Stromal cell of bone marrow (primary cell): ENCODE measurements at places on chromosomes 3 and 15.

DNA sequence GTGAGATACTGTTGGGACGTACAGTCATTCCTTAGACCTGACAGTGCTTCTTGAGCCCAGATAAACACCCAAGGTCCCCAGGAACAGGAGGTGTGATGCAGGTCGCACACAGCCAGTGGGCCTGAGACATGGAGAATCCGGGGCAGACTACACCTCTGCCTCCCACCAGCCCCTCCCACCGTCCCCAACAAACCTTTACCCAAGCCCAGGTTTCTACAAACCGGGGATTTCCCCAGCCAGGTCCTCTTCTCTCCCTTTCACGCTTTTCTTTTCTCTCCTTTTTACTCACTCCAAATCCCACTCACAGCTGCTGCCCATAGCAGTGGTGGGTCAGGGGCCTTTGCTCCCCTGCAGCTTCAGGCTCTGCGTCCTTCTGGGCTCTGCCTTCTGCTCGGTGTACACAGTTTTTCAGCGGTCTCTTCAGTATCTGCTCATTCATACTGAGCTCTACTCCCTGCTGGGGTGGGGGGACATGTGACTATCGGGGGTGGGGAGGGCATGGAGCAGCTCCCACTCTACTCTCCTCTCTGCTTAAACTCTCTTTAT is 4.8 kb upstream of the PCSK6 start:
- no peak for DNase-seq

- DNase-seq, result no peak
Observed at GRCh38 chr3:196198771-196199753, 12.1 kb downstream of the ZDHHC19 start.

DNA sequence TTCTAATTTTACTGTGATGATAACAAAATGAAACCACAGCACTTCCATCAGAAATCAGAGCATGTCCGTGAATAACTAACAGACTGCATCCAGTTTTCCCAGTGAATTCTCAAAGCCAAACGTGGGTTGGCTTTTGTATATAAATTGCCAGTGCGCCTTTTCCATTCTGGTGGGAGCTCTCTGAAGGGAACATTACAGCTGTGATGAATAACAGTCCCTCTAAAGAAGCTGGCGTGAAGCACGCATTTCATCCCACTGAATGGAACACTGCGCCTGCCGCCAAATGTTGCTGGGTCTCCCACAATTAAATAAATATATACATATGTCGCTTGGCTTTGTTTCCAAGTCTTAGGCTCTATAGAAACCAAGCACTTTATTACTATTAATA is 113.0 kb upstream of the PFN2 start:
- peak; percentile 40 for DNase-seq

DNA sequence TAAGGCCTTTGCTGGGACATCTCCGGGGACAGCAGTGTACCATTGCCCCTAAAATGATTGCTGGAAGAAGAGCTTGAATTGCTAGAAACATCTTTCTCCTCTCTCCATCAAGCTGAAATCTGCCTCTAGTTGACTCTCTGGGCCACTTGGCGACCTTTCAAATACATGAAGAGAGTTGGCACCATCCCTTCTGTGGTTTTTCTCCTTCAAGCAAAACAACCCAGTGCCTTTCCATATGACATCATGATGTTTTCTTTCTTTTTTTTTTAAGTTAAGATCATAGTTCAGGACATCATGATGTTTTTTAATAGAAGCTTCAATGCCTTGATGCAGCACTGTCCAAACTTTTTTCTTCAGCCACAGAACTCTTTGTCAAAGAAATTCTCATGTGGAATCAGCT is 144.0 kb upstream of the PTPRG start:
- peak; percentile 68 for DNase-seq

DNA sequence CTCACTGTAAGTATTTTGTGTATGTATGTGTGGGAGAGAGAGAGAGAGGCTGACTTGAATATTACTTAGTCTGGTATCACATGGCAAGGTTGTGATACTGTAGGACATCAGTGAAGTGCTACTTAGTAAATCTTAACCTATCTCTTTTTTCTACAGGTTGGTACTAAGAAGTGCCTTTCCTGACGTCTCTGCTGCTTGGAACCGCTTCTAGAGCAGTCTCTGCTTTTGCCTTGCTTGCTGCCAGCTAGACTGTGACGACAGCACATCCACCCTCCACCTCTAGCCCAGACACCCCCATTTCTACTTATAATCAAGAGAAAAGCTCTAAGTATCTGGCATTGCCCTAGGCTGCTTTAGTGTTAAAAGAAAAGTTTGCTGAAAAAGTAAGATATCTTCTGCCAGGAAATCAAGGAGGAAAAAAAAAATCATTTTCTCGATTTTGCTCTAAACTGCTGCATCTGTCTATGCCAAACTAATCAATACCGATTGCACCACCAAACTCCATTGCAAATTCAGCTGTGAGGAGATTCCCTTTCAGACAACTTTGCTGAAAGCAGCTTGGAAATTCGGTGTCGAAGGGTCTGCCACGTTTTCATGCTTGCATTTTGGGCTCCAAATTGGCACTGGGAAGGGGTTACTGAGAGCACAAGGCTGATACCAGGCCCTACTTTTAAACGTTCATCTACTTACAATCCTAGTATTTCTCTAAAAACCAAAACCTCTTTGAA is 30.7 kb downstream of the MBNL1 start:
- no peak for DNase-seq

GRCh38 chr15:62105266-62105665 is 38.5 kb downstream of the C2CD4A start:
- no peak for DNase-seq

GRCh38 chr3:69212411-69213160 is 90.2 kb upstream of the LMOD3 start:
- DNase-seq, result peak; percentile 36

GRCh38 chr3:49132437-49133225 is at the start of gene LAMB2:
LAMB2 (minus strand) TSS chr3:49133050; CDS start chr3:49132867, 183 bp downstream.
- DNase-seq, result peak; percentile 69

DNA sequence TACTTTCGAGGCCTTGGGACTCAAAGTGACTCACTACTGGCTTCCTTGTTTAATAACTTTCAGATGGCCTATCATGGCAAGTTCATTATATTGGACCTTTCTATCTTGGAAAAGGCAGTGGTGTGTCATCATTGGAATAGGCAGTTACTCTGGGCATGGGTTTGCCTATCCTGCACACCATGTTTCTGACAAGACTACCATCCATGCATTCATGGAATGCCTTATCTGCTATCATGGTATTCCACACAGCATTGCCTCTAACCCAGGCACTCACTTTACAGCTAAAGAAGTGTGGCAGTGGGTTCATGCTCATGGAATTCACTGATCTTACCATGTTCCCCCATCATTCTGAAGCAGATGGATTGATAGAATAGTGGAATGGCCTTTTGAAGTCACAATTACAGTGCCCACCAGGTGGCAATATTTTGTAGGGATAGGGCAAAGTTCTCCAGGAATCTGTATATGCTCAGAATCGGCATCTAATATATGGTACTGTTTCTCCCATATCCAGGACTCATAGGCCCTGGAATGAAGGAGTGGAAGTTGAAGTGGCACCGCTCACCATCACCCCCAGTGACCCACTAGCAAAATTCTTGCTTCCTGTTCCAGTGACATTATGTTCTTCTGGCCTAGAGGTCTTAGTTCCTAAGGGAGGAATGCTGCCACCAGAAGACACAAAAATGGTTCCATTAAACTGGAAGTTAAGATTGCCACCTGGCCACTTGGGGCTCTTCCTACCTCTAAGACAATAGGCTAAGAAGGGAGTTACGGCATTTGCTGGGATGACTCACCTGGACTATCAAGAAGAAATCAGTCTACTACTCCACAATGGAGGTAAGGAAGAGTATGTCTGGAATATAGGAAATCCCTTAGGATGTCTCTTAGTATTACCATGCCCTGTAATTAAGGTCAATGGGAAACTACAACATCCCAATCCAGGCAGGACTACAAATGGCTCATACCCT is 1161.4 kb downstream of the SI start:
- no peak for DNase-seq

GRCh38 chr3:192929755-192930547 is 12.3 kb upstream of the MB21D2 start:
- no peak for DNase-seq

- no peak for DNase-seq
Observed at GRCh38 chr3:193730511-193730910, 137.5 kb downstream of the OPA1 start.
